ENCODE measurements at places on chromosomes 2 and 18.

GRCh38 chr2:127735044-127735443 lies 33.7 kb downstream of the SFT2D3 start:
- no peak for DNase-seq

DNA sequence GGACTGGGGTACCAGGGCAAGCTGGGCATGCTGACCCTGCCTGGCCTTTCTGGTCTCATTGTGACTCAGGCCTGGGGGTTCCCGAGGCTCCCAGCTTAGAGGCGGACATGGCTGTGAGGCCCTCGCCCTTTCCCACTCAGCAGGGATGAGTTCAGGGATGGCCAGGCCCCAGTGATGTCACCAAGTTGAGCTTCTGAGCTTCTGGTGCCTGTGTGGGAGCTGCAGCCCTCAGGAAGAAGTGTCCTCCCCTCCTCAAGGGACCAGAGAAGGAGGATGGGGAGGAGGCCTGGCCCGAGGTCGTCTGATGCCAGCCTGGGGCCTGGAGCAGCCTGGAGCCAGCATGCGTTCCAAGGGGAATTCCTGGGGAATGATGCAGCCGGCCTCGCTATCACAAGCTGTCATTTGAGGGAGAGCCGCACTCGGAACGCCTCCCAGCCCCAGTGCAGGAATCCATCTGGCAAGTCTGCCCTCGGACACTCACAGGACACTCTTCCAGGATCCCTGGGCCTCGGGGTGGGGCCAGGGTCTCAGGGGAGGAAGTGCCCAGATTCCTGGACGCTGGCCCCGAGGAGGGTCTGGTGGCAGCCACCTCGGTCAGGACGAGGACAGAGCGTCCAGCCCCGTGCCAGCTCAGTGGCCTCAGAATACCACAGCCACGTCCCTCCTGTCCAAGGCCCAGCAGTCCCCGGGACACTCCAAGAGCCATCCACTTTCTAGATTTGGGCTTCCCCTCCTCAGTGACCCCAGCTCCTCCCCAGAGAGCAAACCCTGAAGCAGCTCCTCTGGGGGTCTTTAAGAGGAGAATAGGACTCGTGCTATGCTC lies 61.2 kb upstream of the GPC1 start:
- no peak for DNase-seq

DNA sequence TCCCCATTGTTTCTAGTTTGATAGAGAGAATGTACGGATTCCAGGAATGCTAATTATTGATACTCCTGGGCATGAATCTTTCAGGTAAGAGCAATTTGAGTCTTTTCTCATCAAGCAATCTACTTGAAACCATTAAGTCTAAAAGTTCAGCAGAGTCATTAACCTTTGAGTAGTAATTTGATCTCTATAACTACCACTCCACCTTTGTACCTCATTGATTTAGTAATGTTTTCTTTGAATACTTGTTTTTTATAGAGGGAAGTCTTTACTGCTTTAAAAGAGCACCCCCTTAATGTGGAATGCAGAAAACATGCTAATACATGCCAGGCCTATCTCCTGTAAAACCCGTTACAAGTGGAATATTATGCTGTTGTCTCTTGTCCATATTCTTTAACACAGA lies 45.0 kb downstream of the EIF5B start:
- no peak for DNase-seq

GRCh38 chr2:224442071-224442967 lies 40.4 kb upstream of the FAM124B start:
- DNase-seq = no peak

DNA sequence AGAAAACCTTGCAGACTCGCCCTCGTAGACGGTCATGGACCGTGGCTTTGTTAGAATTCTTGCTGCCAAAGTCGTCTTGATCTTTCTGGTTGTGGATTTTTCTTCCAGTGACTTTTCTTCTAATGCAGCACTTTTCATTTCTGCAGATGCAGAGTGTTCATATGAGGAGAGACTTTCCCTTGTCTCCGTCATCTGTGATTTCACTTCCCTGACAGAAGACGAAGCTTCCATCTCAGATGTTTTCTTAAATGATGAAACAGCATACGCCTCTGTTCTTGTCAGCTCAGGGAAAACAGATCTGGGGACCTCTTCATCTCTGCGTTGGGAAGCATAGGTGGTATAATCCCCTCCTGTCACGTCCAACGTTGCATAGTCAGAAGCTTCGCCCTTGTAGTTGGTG lies 50.9 kb downstream of the PLEKHA3 start:
- no peak for DNase-seq

- no peak for DNase-seq
These were observed 9.7 kb downstream of the PDCD1 start for GRCh38 chr2:241848761-241849615.

DNA sequence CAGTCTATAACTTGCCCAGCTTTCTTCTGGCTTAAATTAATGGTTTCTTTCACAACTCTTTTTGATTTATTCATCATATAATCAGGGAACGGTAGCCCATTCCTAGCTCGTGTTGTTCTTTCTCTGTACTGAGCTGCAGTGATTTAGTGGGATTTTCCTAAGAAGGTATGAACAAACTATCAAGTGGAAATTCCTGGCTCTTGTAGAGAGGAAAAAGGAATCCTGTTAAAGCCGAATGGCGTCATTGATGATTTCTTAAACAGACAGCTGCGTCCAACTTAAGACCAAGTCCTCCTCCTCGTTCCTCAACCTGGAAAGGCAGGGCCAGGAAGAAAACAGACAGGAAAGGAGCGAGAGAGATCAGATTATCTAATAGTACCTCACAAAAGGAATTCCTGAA lies 69.2 kb upstream of the CABLES1 start:
- no peak for DNase-seq

DNA sequence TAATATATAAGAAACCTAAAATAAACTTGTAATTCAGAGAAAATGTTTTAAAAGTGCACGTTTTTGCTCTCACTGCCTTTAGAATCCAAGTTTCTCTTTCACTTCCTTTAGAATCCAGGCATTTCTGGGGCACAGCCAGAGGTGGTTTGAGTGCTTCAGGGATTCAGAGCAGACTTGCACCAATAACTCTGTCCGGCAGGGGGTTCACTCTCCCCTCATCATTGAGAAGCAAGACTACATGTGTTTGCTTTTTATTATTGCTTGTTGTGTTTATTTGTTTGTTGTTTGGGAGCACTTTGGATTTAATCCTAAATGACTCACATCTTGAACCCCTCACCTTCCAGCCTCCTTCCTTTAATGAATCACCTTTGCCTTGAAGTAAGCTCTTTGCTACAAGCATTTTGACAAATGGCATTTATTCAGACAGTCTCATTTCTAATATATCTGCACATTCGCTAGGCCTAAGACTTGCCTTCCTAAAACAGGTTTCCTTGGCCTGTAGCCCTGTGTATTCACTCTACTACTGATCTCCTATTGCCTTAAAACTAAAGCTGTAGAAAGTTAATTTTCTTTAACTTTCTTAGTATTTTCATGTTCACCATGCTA lies 233.5 kb upstream of the ATP5MC3 start:
- DNase-seq = peak; percentile 33

DNA sequence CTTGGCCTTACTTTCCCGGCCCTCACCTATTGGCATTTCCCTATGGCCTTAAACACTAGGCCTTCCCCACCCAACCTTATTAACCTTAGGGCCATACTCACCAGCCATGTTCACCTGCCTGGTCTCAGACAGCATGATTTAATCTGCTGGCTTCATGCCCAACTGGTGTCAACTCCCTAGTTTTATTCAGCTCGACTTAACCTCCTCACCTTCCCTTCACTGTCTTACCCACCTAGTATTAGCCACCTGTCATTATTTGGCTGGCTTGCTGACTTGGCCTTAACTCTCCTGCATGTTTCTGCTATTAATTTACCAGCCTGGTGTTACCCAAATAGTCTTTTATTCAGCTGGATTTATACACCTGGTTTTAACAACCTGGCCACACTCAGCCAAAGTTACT lies 136.0 kb upstream of the ZSWIM2 start:
- DNase-seq = no peak

- DNase-seq = peak; percentile 37
These were observed 50.6 kb downstream of the TTC21B start for GRCh38 chr2:165902934-165903333.

DNA sequence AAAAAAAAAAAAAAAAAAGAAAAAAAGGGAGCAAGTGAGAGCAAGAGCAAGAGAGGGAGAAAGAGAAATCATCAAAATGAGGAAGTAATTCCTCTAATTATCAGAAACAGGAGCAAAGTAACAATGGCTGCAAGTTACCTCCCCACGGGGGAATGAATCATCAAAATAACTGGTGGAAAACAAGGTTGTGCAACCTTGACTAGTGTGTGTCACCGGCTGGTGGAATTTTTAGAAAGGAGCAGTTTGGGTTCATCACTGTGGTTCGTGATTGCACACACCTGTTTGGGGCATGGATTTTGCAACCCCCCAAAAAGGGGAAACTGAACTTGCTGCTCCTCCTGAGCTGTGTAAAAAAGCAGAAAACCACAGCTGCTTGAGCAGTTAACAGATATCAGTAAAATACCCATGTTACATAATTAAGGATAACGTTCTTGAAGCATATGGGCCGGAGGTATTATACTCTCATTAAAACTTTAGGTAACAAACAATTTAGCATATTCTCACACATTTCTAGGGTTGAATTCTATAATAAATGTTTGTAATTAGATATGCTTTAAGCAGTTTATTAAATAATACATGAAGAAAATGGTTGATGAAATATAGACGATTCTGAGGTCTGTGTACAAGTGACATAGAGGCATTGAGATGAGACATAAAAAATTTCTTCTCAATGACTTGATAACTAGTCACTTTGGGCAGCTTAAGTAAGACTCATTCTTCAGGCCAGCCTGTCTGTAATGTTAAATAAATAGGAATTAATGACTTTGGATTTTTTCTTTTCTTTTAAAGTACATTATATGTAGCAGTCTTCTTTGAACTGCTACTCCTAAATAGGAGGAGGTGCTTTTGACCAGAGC lies 184.2 kb upstream of the ZEB2 start:
- DNase-seq = peak; percentile 99

DNA sequence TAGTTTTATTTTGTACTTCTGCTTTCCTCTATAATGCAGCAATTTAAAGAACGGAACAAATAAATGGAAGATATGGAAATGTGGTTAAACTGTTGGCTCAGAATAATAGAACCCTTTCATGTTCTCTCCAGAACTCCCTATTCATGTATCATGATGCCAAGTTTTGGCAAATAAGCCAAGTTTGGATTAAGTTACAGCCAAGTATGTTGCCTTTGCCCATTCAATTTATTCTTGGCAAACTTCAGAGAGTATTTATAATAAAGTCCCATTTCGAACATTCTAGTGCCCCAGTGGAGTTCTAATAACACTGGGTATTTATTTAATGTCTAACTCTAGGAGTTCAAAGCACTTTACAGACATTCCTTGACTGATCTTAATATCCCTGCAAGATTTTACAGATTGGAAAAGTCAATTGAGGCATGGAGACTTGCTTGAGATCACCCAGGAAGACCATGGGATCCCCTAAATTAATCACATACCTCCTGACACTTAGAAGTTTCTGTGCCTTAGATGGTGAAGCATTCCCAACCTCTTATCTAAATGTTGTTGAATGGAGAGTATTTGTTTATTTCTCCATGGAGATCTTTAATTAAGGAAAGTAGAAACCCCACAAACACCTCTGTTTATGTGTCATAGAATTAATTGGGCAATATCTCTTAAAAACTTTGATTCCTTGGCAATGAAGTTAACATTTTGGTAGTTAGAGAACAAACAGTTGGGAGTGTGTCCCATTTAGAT lies 106.7 kb downstream of the ACKR3 start:
- no peak for DNase-seq

DNA sequence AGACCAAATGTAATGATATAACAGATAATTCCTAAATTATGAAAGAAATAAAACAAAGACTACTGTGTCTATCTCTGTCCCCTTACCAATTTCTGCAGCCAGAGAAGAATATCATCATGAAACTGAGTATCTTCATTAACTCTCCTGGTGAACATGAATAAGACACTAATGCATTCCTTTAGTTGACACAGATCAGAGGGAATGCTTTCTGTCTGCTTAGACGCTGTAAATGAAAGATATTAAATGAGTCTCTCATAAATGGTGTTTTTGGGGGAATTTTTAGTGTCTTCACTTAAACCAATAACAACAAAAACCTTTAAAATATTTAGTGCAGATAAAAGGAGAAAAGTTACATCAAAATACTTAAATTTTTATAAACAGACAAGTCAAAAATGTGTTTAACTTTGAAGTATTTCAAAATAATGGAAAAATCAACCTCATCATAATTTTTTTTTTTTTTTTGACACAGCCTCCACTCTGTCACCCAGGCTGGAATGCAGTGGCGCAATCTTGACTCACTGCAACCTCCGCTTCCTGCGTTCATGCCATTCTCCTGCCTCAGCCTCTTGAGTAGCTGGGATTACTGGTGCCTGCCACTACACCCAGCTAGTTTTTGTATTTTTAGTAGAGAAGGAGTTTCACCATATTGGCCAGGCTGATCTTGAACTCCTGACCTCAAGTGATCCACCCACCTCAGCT lies 16.0 kb downstream of the EPG5 start:
- no peak for DNase-seq

DNA sequence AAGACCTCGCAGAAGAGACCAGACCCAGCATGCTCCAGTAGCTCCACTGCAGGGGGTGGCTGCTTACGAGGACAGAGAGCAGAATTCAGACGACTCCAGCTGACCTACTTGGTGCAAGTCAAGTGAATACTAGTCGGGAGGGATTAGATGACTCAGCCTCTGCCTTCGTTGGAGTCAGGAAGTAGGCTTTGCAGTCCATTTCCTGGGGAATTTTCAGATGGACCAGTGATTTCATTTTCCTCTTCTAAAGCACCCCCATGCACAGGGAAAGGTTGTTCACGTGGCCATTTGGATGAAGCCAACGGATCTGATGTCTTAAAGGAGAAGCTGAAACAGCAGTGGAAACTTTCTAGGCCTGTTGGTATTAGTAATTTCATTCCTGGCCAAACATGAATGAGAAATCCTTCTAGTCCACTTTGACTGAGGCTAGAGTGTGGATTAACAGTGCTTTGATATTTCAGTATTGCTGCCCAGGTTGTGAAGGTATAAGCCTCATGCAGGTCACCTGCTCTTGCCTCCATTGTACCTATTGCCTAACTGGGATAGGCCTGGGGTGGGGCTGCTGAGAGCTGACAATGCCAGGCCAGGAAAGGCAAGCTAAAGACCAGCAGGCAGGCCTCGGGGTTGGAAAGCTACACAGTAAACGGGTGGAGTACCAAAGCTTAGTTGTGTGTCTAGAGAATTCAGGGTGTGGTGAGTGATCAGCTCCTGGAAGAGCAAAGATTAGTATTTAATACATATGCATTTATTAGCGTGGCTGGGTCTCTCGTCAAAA lies 117.6 kb upstream of the FOSL2 start:
- DNase-seq = peak; percentile 66

DNA sequence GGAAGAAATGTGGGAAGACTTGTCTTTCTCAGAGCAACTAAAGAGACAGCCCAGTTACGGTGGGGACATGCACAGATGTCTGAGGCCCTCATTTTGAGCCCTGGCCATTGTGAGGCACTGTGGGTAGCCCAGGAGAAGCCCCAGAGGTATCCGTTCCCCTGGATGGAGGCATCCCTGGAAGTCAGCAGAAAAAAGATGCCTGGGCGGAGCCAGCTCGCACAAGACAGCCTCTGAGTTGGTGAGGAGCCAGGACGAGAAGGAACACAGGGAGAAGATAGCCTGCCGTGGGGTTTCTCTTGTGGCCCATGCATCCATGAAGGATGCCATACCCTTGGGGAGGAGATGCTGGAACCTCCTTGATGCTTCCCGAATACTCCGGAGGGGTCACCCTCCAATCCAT lies 56.9 kb upstream of the SEMA4C start:
- DNase-seq = no peak
